ENCODE measurements at places on chromosomes 7 and 10.

- no peak for DNase-seq
These were observed 28.9 kb upstream of the CREB3L2 start for GRCh38 chr7:138030679-138031351.

- no peak for DNase-seq
These were observed 527 bp downstream of the HOXA1 start for GRCh38 chr7:27095050-27095896.

- DNase-seq: no peak
These were observed 14.7 kb upstream of the NXPH1 start for GRCh38 chr7:8418629-8419245.

DNA sequence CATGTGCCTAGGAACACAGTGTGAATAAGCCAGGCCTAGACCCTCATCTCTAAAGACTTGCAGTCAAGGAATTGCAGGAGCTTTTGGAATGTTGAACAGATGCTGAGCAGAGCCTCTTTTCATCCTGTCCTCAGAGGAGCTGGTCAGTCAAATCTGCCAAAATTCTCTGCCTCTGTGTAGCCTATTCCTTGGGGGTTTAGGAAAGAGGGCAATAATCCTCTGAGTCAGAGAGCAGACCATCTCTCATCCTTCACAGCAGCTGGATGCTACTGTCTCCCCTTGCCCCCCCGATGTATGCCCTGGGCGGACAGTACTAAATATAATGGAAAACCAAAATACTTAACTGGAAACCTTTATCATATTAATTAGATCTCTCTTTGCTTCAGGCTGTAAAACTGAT, 52.6 kb downstream of the BICC1 start:
- no peak for DNase-seq

- DNase-seq: no peak
These were observed 291.6 kb downstream of the RNLS start for GRCh38 chr10:88291289-88292184.
